Stimulated activated CD8-positive, alpha-beta memory T cell treated with anti-CD3 and anti-CD28 coated beads, Interleukin-15, amount 100 ng/mL, for 4 hours (primary cell): ENCODE measurements at places on chromosomes 5 and 9.

GRCh38 chr9:29966247-29966646, 2393.0 kb upstream of the C9orf72 start:
- no peak for DNase-seq

GRCh38 chr5:75856056-75856455, 138.8 kb upstream of the POC5 start:
- DNase-seq: no peak

- DNase-seq: no peak
These were observed 156.7 kb downstream of the DOCK8 start for GRCh38 chr9:371349-371748.

DNA sequence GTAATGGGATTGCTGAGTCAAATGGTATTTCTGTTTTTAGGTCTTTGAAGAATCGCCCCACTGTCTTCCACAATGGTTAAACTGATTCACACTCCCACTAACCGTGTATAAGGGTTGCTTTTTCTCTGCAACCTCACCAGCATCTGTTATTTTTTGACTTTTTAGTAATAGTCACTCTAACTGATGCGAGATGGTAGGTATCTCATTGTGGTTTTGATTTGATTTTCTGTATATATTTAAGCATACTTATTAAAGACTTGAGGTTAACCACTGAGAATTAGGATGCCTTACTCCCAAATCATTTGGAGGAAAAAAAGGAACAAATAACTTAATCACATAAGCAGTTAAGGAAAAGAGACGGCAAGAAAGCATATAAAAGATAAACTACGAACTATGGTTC, 181.6 kb upstream of the FST start:
- DNase-seq: no peak

GRCh38 chr5:116865651-116866050, 291.0 kb upstream of the SEMA6A start:
- DNase-seq: no peak

GRCh38 chr9:134648701-134649530, 7.3 kb downstream of the COL5A1 start:
- DNase-seq: no peak

DNA sequence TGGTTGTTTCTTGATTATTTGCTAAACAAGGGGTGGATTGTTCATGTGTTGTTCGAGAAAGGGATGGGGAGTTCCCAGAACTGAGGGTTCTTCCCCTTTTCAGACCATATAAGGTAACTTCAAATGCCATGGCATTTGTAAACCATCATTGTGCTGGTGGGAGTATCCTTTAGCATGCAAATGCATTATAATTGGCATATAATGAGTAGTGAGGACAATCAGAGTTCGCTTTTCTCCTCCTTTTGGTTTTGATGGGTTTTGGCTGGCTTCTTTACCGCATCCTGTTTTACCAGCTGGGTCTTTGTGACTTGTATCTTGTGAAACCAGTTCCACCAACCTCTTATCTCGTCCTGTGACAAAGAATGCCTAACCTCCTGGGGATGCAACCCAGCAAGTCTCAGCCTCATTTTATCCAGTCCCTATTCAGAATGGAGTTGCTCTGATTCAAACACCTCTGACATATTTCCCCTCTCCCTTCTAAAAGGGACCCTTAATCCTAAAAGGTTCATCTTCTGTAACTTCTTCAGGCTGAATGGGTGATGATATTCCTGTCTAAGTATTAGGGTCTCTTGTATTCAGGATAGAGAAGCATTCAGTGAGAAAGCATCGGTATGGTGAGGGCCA, 8.7 kb upstream of the FBN2 start:
- no peak for DNase-seq

DNA sequence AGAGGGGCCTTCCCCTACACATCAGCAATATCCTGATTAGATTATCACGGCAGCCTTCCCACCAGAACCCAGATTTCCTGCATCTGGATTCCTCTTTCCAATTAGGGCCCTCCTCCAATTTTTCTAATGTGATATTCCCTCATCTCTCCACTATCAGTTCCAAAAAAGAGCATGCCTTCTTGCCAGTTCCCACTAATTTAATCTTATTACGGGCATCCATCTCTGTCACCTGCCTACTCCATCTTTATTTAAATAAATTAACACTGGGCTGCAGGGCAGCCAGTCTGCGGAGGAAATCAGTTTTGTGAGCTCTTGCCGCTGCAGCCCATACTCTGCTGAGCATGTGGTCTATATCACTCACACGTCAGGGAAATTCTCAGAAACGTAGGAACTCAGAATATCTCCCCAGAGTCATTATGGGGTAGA, 16.6 kb upstream of the FBP2 start:
- DNase-seq: no peak

DNA sequence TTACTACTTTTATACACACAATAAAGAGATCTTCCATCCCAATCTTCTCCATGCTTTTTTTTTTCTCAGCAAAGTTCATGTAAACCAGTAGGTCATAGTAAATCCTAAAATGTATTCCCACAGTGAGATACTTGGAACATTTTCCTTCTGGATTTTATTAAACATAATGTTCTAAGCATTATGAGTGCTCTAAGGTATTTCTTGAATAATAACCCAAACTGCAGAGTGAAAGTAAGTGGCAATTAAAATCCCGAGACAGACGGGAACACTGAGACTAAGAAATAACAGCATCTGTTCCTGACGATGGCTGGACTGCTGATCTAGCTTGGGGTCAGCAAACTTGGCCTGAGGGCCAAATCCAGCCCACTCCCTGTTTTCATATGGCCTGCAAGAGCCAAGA, 359.8 kb downstream of the ARL15 start:
- no peak for DNase-seq

DNA sequence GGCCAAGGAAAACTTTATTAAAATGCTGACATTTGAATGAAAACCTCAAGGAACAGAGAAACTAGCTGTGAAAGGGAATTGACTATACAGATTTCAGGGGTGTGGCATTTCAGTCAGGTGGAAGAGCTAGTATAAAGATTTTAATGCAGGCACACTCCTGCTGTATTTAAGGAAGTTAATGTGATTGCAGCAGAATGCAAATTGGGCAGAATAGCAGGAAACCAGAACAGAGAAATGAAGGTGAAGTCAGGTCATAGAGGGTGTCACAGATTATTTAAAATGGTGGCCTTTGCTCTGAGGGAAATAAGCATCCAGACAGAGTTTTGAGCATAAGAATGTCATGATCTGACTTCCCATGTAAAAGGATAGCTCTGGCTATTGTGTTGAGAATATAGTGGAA, 898.1 kb upstream of the WWC1 start:
- no peak for DNase-seq

DNA sequence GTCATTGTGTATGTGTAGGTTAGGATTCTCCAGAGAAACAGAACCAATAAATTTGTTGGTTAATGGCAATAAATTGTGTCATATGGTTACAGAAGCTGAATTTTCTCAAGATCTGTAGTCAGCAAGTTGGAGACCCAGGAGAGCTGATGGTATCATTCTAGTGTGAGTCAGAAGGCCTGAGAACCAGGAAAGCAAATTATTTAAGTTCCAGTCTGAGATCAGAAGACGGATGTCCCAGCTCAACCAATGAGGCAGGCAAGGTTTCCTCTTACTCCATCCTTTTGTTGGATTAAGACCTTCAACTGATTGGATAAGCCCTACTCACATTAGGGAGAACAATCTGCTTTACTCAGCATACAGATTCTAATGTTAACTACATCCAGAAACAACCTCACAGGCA, 656.3 kb downstream of the ANXA1 start:
- no peak for DNase-seq

DNA sequence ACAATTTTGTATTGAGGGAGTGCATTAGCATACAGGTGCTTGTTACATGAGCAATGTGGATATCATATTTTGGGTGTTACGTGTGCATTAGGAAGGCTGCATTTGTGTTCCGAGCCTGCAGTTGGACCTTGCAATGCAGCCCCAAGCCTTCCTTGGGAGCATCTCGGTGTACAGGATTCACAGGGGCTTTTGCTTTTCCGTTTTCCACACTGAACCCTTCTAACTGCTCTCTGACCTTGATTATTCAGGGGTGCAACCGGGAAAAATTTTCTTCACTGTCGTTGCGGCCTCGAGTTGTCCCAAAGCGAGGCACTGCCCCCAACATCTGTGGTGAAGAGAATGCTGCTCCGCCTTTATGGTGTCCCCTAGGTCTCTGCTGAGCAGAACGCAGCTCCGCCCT, 80.1 kb upstream of the PLEKHG4B start:
- no peak for DNase-seq

DNA sequence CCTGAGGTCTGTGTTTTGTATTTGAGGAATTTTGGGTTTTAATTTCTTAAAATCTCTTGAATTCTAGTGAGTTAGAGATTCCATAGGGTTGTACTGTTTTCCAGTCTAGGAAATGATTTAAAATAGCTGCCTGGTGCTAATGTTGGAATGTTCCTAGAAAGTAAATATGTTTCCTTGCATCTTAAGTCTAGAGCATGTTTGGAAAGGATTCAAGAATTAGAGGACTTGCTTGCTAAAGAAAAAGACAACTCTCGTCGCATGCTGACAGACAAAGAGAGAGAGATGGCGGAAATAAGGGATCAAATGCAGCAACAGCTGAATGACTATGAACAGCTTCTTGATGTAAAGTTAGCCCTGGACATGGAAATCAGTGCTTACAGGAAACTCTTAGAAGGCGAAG, 41.8 kb downstream of the LMNB1 start:
- no peak for DNase-seq

GRCh38 chr5:171693412-171693811, 92.2 kb upstream of the SMIM23 start:
- DNase-seq: no peak

GRCh38 chr5:132009706-132010405, 1.6 kb downstream of the ACSL6 start:
- DNase-seq: no peak

- no peak for DNase-seq
These were observed 95.9 kb upstream of the FCN2 start for GRCh38 chr9:134784577-134785305.

GRCh38 chr5:97002983-97003382, 67.1 kb downstream of the LNPEP start:
- no peak for DNase-seq

DNA sequence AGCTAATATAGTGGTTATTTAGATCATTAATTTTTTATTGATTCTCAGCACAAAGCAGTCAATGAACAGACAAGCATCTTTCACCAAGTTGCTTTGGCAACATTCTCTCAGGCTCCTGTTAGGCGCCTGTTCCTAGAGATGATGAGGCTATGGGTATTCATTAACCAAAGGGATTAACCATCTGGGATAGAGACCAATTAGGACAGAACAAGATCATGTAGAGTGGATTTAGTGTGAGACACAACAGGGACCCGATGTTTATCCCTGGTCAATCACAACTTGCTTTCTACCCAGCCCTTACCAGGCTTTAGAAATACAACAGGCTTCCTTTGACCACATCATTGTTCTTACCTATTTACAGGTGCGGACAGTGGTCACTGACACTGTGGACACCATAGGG, 82.2 kb downstream of the PJA2 start:
- no peak for DNase-seq

DNA sequence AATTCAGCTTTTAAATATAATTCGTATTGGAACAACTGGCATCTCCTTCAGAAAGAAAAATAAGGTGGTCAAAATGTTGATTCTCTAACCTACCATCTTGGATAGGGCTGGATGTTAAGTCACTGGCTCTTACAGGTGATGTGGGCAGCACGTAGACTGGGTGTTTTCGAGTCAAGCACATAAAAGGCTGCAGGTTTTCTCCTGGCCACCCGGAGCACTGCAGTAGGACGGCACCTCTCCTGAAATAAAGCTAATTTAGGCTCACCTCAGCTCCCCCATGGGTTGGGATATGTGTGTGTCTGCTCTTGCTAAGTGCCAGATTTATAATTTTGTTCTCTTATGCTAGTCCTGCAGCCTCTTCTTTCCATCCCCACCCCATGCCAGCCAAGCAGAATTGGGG, 80.3 kb downstream of the IQGAP2 start:
- no peak for DNase-seq

DNA sequence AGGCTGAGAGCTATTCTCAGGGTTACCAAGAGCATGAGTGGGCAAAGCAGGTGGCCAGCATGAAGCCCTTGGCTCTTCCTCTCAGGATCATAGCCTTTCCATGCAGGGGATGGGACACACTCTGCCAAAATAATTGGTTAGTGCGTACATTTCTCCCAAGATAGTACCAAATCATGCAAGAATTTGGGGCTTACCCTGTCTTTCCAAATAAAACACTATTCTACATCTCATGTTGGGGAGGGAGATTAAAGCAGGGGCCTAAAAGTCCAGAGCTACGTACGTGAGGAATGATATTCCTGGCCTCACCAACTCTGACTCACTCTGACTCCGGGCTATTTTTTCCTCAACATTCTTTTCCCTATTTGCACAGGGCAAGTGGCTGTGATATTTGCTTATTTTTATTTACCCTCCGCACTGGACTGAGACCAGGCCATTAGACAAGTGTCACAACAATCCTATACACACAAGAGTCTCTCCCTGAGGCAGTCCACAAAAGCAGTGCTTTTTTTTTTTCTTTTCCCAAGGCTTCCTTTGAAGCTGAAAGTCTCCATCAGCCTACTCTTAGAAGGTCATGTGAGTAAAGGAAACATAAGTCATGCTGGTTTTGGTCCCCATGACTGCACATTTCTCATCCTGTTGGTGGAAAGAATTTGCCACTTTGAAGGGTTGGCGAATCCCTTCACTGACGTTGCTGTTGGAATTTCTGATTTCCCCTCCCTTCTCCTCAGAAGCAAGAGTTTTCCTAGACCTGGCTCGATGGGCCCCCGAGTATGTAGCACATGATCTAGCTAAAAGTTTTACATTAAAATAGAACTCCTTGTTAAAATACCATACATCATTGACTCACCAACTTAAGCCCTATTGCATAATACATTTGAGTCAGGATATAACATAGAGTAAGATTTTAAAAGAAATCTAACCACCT, 40.0 kb downstream of the TMEM252 start:
- no peak for DNase-seq

- DNase-seq: no peak
These were observed 135.4 kb downstream of the GABRB2 start for GRCh38 chr5:161411156-161411555.

DNA sequence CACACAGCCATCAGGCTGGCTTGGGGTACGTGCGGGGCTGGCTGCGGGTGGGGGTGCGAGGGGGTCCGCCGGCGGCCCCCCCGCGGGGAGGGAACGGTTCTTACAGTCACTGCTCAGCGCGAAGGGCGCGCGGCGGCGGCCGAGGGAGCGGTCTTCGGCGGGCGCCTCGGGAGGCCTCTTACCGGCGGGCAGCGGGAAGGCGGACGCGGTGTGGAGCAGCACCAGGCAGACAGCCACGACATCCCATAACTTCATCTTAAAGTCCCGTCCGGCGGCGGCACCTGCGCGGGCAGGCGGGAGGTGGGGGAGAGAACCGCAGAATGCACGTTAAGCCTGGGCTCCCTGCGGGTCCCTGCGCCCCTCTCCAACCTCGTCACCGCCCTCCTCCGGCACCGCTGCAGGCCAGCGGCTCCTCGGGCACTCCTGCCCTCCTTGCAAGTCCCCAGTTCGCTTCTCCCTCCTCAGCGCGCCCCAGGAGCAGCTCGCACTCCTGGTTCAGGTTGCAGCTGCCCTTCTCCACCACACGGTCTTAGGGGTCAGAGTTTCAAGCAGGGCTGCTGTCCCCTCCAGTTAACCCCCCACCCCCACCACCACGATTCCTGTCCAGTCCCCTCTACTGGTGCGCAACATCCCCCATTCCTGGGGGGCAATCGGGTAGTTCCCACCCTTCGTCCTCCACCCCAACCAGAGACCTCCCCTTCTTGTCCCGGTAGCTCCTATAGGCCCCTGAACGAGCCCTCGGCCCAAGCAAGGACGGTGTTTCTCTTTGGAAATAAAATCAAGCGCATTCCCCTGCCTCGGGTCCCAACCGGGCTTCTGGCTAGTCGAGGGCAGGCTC, 5.1 kb downstream of the GDNF start:
- DNase-seq: no peak
